ENCODE measurements at places on chromosomes 4 and X.

- DNase-seq: no peak
Observed at GRCh38 chr4:166309286-166309685, 436.2 kb downstream of the TLL1 start.

DNA sequence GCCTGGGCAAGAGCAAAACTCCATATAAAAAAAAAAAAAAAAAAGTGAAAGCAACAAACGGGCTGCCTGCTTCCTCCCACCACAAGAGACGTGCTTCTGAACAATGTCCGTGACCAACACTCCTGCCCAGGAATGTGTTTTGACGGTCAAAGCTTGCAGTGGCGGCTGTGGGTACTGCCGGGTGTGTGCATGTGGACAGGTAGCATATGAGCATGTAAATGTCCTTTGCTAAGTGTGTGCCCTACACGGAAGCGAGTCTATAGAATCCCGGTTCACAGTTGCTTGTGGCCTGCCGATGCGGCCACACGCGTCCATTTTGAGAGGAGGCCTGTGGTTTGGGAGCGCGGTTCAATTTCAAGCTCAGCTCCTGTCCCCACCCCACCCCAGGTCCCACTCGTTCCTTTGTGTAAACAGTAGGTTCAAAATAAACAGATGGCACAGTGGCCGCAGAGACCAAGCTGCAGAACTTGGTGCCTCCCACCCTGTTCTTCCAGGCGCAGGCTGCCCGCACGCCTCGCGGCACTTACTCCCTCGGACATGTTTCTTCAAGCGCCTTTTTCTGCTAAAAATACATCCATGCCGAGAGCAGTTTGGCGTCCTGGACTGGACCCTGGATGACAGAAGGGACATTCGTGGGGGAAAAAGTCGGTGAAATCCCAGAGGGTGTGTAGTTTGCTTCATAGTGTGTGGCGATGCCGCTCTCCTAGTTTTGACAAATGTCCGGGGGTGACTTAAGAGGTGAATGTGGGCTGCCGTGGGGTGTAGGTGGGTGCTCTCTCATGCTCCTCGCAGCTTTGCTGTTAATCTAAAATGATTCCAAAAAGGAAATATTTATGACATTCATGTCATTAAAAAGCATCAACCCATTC is 11.5 kb upstream of the NKX1-1 start:
- DNase-seq: no peak

DNA sequence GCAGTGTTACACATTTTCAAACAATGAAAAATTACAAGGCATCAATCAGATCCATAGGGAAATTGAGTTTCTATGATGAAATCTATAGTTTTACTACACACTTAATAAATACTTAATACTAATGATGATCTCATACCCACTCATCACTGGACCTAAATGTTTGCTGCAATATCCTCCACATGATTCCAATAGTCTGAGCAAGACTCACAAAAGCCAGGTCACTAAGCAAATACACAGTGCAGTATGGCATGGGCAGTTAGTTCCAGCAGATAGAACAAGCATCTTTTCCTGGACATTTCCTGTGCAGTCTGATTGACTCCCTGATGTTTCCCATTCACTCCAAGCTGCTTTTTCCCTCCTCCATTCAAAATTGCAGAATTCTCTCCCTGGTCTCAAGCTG is 109.0 kb upstream of the ATOH1 start:
- DNase-seq: no peak

DNA sequence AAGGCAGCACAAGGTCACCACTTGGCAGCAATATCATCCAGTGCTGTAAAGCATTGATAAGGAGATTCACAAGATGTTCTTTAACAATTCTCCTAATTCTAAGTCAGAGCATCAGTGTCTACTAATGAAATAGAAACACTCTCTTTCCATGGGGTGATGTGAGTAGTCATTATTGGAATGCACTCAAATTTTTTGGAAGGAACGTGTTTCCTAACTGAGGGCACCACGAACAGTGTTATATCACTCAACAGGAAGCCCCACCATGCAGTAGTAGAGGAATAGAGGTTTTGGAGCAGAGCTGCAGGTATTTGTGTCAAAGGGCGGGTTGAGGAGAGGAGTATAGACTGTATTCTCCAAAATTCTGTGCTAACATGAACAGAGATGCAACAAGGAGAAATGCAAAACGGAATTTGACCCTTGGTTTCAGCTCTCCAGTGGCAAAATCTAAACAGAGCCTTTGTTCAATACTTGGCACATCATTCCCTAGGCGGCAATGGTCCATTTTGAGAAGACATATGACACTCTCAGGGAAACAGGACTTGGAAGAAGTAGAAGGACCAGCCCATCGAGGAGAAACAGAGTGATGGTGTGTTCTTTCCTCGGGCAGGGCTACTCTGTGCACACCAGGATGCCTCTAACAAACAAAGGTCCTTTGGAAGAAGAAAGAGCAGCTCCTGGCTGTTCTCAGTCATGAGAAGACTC is 98.9 kb downstream of the CPEB2 start:
- DNase-seq: no peak

- no peak for DNase-seq
Observed at GRCh38 chr4:8377103-8378075, 63.1 kb downstream of the ACOX3 start.

- no peak for DNase-seq
Observed at GRCh38 chr4:155487210-155487609, 110.4 kb upstream of the MAP9 start.

- DNase-seq: no peak
Observed at GRCh38 chr4:157791236-157791635, 381.6 kb downstream of the GASK1B start.

DNA sequence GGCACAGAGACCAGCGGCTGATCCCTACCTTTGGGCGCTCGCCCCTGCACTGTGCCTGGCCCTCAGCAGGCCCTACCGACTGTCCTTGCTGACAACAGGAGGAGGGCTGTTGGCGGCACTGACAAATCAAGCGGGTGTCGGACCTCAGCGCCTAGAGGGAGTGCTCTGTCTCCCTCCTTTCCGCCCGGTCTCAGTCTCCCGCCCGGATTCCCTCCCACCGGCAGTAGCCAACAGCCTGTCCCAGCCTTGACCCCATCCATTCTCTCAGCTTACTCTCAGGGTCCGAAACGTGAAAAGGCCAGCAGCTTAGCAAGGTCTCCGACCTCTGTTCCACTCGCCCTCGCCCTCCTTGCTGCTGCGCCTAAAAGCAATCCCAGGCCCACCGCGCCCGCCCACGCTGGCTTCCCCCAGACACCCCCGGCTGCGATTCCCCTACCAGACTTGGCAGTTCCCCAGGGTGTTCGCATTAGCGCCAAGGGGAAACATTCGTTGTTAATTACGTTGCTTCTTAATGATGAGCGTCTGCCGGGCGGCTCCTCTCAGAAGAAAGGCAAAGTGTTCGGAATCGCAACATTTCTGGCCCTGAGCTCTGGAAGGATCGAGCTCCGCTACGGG is 96.2 kb downstream of the SOWAHB start:
- no peak for DNase-seq

GRCh38 chr4:68736813-68737212 is 66.4 kb upstream of the UGT2B15 start:
- DNase-seq: no peak

- DNase-seq: no peak
Observed at GRCh38 chrX:103017542-103017941, 46.4 kb downstream of the BEX1 start.

GRCh38 chrX:103330681-103331288 is 746 bp downstream of the TCEAL7 start:
- no peak for DNase-seq

DNA sequence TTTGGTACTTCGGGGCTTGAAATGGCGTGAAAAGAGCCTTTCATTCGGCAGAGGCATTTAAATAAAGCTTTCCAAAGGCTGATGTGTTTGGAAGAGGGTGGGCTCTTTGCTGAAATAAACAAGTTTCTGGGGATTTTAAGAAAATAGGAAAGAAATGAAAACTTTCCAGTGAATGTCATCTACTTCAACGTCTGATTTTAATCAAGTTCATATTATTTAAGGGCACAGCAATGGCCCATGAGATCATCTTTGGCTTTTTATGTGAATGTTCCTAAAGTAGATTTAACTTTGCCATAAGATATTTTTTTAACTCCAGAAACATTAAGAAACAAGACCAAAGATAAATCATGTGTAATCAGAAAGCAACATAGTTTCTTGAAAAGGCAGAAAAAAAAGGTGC is 69.8 kb upstream of the TTC29 start:
- DNase-seq: no peak

DNA sequence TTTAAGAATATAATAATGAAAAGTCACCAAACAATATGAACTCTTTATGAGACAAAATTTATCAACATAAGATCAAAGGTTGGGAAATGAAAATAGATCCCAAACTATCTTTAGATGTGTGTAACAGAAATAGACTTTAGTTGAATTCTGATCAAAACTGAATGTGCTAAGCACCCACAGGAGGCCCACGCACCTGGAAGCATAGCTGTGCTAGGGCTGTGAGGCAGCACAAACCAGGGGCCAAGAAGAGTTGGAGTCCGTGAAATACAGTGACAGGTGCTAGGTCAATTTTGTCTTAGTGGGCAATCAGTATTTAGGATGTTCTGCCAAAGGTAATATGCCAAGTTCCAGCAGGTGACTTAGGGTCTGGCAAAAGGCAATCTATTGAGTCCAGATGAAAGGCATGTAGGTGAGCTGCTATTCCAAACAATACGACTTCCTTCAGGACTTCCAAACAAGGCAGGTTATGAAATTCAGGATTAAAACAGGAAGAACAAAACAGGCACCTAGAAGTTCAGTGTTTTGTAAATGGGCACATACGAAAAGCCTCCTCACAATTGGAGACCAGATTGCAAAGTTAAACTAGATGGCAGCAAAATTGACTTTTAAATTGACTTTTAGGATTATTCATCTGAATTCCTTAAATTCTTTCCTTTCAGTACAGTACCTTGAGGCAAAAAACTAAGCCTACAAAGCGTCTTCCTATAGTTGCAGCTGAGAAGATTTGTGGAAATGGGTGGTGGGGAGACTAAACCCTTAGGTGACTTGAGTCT is 4.7 kb upstream of the PCDH18 start:
- DNase-seq: no peak

GRCh38 chr4:12712648-12713339 is 771.3 kb downstream of the RAB28 start:
- DNase-seq: no peak

- DNase-seq: no peak
Observed at GRCh38 chr4:108141213-108141950, 27.4 kb downstream of the LEF1 start.

- no peak for DNase-seq
Observed at GRCh38 chrX:10929747-10930146, 181.4 kb upstream of the HCCS start.

- no peak for DNase-seq
Observed at GRCh38 chr4:152185786-152186550, 349.9 kb downstream of the FBXW7 start.

- no peak for DNase-seq
Observed at GRCh38 chrX:96861661-96862060, 22.0 kb upstream of the RPA4 start.

- no peak for DNase-seq
Observed at GRCh38 chrX:132737743-132738142, 220.7 kb downstream of the HS6ST2 start.

- DNase-seq: no peak
Observed at GRCh38 chrX:28487818-28488217, 99.4 kb upstream of the IL1RAPL1 start.

DNA sequence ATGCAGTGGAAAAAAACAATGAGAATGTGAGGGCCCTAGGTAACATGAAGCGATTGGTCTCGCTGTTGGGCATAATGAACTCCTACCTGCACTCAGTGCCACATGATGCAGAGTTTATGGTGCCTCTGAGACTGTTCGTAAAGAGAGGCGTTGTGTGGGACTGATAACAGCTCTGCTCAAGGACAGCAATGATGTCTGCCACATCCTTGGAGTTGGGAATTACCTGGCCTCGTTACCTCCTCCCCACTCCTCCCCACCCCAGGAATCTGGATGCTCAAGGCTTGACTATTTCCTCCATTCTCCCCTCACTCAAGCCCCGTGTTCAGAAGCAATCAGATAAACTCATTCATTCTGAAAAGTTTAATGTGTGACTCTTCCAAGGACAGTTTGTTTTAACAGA is 148.0 kb upstream of the JADE1 start:
- DNase-seq: no peak
